SJSA1 (cell line): ENCODE measurements at places on chromosomes 7 and 10. TPM values are rescaled to one million over a fixed set of nuclear protein-coding genes. Genes with fewer than 3 reads are reported as not detected.

GRCh38 chr7:2142386-2142785 lies 90.4 kb downstream of the MAD1L1 start:
- no peak for DNase-seq

The NUTM2B gene
- total RNA-seq: 0.03 TPM in 1 of 2 replicates, not detected in the other

DNA sequence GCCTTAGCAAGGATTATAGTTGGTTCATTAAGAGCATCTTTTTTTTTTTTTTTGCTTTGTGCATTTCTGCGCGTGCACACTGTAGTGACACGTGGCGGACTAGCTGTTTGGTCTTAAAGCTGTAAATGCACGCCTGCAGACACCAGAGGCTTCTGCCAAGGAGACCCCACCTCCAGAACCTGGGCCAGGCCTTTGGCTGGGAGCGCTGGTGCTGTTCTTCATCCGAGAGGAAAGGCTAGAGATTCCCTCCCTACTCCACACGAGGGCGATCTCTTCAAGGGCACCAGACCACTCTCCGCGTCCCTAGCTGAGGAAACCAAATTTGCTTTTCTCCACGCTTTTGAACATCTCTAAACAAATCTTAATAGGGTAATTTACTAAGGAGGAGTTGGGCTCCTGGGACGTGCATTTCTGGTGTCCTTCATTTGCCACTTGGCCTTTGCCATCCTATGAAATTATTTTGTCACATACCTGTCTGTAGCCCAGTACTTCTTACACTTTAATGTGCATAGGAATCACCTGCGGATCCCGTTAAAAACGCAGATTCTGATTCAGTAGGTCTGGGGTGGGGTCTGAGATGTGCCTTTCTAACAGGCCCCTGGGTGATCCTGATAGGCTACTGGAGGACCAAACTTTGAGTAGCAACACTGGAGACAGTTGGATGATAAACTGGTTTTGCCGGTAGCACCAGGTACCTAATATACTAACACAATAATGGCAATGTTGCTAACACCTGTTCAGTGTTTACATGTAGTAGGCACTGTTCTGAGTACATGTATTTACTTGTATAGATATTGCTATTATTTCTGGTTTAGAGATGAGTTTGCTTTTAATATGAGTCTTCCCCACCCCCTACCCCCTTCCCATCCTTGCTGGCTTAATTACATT lies 1.3 kb upstream of the SLC26A5 start:
- DNase-seq: peak; percentile 16

The TMUB1 gene
- 32.5 and 34.5 TPM in 2 replicates for total RNA-seq

DNA sequence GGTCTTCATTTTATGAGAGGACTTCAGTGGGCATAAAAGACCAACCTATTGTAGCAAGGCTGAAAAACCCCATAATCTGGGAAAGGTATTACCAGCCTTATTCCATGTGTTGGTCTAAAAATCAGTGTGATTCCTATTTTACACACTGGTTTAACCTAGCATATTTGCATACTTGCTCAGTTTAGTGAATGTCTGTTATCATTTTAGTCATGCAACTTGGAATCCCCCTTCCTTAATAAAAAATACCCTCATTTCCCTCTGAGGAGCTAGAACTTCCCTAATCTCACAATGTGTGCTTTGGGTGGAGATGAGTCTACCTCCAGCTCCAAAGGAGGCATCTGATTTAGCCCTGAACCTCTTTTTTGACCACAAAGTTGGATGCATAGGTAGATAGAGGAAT lies 312.8 kb upstream of the SORCS1 start:
- DNase-seq: no peak

DNA sequence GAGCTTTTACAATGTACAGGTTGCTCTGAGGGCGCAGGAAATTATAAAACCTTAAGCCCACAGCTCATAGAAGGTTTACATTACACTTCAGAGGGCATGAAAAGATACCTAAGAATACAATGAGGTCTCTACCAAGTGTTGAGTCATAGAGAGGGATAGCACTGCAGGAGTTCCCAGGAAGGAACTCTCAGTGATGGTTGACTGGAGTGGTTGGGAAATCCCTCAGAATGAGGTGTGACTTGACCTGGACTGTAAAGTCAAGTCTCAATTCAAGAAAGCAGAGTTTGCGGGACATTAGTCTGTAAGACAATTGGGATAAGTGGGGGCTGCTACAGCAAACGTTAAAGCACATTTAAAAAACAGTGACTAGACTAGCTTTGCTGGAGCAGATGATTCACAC lies 21.9 kb downstream of the TNKS2 start:
- no peak for DNase-seq

- DNase-seq: no peak
Measured at GRCh38 chr7:47215049-47215448, 366.9 kb downstream of the TNS3 start.

DNA sequence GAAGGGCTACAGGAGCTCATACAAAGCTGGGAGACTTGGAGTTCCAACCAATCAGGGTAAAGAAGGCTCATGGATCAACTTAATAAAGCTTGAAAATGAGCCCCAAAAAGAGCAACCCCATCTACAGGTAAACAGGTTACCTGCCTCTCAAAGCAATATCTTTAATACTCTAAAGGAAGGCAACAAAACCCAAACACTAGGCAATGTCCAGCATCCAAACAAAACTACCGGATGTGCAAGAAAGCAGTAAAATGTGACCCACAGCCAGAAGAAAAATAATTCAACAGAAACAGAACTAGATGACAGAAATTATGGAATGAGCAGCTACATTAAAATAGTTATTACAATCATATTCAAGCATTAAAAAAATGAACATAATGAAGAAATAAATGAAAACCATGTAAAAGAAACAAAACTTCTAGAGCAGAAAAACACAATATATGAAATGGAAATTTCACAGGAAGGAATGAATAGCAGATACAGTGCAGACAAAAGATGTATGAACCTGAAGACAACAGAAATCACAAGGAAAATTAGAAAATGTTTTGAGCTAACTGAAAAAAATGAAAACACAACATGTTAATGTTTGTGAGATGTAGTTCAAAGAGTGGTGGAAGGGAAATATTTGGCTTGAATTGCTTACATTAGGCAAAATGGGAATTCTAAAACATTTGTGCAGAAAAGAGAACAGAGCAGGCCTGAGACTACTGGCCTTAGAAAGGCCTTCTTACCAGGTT lies 30.5 kb upstream of the ZMIZ1 start:
- DNase-seq: no peak

DNA sequence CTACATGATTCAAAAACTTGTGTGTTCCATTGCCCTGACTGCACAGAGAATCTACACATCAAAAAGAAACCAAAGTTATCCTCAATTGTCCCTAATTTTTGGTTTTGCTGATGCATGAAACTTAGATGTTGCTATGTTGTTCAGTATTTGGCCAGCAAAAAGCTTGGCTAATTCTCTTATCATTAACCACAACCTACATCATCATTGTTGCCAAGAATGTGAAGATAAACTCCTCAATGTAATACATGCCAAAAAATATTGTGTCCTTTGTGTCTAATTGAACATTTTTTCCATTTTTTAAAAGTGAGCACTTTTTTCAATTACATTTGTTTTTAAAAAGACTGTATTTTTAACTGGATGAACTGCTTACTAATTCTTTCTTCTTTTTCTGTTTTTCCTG lies 268.0 kb upstream of the SEMA3D start:
- no peak for DNase-seq

GRCh38 chr10:25078658-25079431 lies 62.4 kb downstream of the THNSL1 start:
- DNase-seq: no peak

The NOBOX gene
- not detected in 2 replicates for total RNA-seq

- no peak for DNase-seq
Measured at GRCh38 chr10:5343561-5343960, 21.2 kb upstream of the UCN3 start.

The CYP2E1 gene
- 0.37 TPM in 1 of 2 replicates, not detected in the other for total RNA-seq

DNA sequence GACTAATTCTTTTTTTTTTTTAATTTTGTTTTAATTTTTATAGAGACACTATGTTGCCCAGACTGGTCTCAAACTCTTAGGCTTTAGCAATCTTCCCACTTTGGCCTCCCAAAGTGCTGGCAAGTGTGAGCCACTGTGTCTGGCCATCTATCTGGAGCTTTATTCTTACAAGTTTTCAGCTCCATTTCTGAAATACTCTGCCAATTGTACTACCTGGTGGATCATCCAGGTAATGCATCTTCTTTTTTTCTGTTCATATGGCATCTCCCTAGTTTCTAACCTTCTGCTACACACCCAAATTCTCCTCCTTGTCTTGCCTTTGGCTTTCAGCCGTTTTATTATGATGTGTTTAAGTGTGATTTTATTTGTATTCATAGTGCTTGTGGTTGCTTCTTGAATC lies 40.2 kb downstream of the ZNF365 start:
- no peak for DNase-seq

GRCh38 chr7:136878878-136879277 lies 10.4 kb downstream of the CHRM2 start:
- no peak for DNase-seq

DNA sequence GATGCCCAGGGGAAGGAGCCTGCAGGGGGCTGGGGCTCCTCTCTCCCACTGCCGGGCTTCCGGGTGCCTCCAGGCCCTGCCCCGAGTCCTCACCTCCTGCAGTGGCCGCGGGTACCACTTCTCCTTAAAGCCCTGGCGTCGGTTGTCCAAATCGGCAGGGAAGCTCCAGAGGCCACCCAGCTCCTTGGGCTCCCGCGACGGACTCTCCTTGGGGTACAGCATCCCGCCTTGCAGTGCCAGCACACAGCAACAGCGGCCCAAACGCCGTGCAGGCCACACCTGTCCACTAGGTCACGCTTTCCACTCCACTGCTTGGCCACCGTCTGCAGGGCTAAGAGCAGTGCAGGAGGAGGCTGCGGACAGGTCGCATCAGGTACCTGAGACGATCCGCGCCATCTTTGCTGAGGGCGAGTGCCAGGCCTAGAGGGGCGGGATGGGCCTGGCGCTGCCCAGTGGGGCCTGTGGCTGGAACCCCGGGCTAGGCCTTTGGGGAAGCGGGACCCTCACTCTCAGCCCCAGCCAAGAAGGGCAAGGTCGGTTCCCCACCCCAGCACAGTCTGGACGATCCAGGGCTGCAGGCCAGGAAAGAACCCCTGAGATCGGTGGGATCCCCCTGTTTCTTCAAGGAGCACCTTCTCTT lies 47.7 kb upstream of the ZNF479 start:
- DNase-seq: no peak

The SLC26A3 gene
- not detected in 2 replicates for total RNA-seq

GRCh38 chr7:17996442-17997223 lies 31.0 kb downstream of the PRPS1L1 start:
- no peak for DNase-seq

DNA sequence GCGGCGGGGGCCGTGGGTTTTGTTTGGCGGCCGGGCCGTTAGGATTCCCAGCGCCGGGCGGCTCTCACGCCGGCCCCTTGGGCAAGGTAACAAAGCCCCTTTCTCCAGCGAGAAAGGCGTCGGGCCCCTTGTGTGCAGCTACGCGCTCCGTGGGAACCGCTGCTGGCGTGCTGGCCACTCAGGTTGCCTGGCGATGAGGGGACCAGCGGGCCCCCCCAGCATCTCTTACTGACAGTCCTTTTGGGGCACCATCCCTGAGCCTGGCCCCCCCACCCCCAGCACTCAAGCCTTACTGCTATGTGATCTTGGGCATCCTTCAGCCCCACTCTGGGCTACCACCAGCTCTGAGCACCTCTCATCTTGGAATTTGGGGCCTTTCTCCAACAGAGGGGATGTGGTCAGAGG lies 1.8 kb downstream of the LFNG start:
- no peak for DNase-seq

- DNase-seq: peak; percentile 80
Measured at GRCh38 chr10:67818323-67818722, 19.7 kb downstream of the DNAJC12 start.

The AUTS2 gene
- 0.03 TPM in 1 of 2 replicates, not detected in the other for total RNA-seq

GRCh38 chr7:111025006-111025405 lies 65.9 kb upstream of the LRRN3 start:
- no peak for DNase-seq

The ATOH7 gene
- total RNA-seq: not detected in 2 replicates

GRCh38 chr10:124149189-124150042 lies 56.0 kb upstream of the CHST15 start:
- no peak for DNase-seq

The NPC1L1 gene
- total RNA-seq: not detected in 2 replicates

GRCh38 chr10:3108033-3108432 lies 40.7 kb downstream of the PFKP start:
- DNase-seq: no peak

DNA sequence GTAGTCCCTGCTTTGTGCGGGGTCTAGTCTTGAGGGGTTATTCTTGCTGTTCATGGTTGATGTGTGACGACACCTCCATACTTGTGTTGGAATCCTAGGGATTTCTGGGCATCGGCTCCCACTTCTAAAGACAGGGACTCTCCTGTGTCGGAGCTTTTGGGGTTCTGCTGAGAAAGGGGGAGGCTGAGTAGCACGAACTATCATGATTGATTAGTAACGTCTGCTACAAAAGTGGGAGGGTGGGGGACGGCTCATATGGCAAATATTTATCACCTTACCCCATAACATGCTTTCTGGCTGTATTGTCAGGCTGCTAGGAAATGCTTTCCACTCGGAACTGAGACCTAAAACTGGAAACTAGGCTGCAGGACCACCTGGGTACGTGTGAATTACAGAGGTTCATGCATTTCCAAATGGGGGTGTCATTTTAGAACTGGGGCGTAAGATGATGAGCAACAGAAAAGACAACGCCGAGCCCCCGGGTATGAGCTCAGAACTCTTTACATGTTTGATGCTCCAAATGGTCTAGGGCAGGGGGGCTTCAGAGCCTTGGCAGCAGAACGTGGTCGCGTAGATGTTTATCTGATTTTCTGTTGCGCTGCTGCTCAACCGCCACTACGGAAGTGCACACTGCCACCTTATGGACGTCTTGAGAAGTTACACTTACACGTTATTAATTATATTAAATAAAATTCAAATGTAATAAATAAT lies 15.1 kb upstream of the NME8 start:
- no peak for DNase-seq
